Lung (tissue), 17 donors: ENCODE measurements at places on chromosomes 6 and 20. TPM values are rescaled to one million over a fixed set of nuclear protein-coding genes. Genes with fewer than 3 reads are reported as not detected.

DNA sequence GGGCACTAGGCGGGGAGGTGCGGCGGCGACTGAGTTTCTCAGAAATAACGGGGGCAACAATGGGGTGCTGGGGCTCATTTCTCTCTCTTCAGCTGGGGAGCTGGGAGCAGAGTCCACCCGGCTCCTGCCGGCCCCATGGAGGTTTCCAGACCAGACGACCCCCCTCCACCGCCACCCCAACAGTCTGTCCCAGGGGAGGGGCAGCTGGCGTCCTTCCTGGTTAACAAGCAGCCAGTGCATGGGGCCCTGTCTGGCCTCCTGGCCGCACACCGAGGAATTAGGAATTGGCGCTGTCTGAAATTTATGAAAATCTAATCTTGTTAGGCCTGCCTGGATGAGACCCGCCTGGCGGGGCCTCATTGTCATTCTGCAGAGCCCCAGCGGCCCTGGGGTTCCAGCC lies 42.4 kb downstream of the PMEPA1 start:
- DNase-seq: no peak

DNA sequence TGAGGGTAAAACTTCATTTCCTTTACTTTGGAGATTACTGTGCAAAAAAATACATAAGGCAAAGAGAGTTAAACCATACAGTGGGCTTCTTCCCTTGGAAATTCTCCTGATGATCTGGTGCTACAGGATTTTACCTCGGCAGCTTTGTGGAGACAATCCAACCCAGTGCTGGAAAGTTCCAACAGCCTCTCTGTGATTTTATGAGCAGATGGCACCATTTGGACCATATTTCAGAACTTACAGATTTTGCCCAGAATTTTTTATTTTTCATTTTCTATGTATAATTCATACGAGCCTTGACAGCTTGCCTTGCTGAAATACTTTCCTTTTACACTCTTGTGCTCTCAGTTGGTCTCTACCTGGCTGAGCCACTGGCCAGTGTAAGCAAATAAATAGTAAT lies 43.3 kb upstream of the TNFRSF21 start:
- DNase-seq: no peak

DNA sequence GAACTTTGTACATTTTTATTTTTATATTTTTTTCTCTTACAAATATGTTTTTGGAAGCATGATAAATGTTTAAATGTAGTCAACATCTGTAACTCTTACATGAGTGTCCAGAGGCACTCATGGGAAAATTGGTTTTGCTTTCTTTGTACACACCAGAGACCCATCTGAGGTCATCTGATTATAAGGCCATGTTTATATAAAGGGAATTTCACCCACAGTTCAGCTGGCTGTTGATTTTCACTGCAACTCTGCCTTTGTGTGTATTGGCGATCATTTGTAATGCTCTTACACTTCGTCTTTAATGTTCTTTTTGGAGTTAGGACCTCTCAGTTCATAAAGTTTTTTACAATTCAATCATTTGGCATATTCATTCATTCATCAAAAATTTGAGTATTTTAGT lies 28.1 kb downstream of the RIOK1 start:
- no peak for DNase-seq

DNA sequence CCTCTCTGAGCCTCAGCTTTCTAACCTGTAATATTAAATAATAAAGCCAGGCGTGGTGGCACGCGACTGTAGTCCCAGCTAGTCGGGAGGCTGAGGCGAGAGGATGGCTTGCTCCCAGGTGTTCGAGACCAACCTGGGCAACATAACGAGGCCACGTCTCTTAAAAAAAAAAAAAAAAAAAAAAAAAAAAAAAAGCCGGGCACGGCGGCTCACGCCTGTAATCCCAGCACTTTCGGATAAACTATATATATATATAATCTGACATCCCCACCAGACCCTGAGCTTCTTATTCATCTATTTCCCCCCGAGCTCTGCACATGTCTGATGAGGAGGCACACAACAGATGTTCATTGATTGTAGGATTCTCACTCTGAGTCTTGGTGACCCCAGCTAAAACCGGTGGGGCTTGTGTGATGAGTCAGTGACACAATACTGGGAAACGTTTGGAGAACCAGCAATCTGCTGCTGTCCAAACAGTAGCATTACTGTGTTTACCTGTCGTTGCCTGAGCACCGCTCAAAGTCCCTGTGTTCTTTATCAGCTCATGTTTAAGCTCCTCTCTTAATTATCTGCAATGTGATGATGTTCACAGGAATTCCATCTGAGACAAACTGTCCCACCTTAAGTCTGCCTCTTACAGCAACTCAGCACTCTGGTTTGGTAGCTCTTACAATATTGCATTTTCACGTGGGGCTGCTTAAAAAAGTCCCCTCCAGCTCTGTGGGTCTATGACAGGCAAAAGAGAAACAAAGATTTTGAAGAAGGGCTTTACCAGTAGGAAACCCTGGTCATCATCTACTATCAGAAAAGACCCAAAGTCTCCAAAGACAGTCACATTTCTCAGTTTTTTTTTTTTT lies 1.0 kb upstream of the SPATA2 start:
- no peak for DNase-seq

GRCh38 chr6:116111552-116112528 lies 11.2 kb downstream of the NT5DC1 start:
- DNase-seq: no peak

GRCh38 chr6:105836379-105836778 lies 249.8 kb upstream of the PRDM1 start:
- no peak for DNase-seq

GRCh38 chr6:37535759-37536490 lies 36.2 kb upstream of the CCDC167 start:
- no peak for DNase-seq

DNA sequence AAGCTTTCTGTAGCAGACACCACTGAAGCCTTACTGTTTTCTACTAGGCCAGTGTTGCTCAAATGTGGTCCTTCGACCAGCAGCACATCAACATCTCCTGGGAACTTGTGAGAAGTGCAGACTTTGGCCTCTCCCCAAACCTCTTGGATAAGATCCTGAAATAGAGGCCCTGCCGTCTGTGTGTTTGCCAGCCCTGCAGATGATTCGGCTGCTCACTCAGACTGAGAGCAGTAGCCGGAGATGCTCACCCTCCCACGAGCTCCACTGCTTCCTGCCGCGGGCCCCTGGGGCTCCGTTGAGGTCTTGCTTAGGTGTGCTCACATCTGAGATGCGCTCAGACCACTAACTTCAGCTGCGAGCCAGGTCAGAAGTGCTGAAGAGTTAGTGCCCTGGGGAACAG lies 129.5 kb upstream of the SSTR4 start:
- DNase-seq: peak; percentile 95

DNA sequence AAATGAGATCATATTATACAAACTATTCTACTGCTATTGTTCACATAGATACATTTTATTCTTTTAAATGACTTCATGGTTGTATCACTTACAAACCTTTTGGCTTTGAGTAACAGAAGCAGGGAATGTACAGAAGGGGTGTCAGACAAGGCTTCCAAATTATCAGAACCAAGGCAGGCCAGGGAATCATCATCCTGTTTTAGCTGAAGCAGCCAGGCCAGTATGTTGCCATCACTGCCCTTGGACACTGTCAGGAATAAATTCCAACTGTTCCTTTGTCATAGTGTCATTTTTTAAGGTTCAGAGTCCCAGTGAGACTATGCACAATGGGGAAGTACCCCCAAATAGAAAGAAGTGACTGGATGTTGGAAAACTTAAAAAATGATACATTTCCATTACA lies 23.1 kb upstream of the PKIG start:
- no peak for DNase-seq

Gene ADGRF5
- 206 TPM for total RNA-seq

DNA sequence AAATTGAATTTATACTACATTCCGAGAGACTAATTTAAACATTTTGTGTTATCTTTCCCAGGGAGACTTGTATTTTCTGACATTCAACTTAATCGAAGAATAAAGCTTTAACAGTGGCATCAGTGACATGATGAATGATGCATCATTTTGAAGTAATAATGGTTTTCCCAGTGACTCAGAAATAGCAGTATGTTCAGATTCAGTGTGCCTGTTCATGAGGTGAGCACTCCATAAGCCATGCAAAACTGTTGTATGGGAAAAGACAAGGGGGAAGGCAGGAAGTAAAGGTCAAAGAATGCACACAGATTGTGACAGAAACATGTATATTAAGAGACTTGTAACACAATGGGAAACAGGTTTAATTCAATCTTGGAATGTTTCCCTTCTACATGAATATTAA lies 1348.2 kb upstream of the GJE1 start:
- DNase-seq: no peak

DNA sequence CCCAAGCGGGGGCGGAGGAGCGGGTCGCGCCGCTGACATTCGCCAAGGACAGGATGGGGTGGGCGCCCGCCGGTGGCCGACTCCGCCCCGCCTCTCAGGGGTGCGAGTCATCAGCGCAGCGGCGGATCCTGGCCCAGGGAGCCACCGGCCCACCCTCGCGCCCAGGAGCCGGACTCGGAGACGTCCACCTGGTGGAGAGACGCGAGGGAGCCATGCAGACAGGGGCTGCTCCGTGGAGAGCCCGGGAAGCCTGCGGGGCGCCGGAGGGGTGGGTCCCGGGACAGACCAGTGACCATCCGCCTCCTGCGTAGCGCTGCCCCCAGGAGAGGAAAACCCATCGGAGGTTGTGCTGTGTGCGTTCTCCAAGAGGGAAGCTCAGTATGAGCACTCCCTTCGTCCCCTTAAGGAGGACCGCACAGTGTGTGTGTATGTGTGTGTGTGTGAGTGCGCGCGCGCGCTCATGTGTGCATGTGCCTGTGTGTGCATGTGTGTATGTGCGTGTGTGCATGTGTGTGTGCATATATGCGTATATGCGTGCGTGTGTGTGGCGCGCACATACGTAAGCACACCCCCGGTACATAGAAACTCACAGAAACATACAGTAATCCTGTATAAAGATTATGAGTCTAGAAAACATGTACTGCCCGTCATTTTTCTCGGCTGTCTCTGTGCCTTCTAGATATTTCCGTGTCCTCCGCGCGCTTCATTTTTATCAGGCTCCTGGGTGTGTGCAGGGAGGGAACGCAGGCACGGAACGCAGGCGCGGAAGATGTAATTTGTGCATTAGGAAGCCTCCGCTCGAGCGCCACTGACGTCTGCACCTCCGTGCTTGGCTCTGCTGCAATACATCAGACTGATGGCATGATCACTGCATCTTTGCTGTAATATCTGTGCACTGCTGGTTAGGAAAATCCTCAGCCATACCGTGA lies 158.9 kb downstream of the TBXT start:
- DNase-seq: peak; percentile 55

Gene FRK
- 8.7 TPM for total RNA-seq
